IMR-90 (cell line): ENCODE measurements at places on chromosomes 2 and 18.

- DNase-seq: no peak
Measured at GRCh38 chr2:71462056-71462605, 8.8 kb downstream of the DYSF start.

DNA sequence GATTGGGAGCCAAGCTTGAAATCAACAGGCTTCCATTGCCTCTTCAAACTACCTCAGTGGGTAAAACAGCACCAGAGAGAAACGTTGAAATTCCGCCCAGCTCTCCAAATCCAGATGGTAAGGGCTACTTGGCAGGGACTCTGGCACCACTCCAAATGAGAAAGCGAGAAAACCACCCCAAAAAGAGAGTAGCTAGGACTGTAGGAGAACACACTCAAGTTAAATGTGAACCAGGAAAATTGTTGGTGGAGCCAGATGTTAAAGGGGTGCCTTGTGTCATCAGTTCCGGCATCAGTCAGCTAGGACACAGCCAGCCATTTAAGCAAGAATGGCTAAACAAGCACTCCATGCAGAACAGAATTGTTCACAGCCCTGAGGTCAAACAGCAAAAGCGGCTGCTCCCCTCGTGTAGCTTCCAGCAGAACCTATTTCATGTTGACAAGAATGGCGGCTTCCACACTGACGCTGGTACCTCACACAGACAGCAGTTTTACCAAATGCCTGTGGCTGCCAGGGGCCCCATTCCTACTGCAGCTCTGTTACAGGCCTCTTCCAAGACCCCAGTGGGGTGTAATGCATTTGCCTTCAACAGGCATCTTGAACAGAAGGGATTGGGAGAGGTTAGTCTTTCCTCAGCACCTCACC is 167.3 kb downstream of the ASXL3 start:
- DNase-seq: no peak

DNA sequence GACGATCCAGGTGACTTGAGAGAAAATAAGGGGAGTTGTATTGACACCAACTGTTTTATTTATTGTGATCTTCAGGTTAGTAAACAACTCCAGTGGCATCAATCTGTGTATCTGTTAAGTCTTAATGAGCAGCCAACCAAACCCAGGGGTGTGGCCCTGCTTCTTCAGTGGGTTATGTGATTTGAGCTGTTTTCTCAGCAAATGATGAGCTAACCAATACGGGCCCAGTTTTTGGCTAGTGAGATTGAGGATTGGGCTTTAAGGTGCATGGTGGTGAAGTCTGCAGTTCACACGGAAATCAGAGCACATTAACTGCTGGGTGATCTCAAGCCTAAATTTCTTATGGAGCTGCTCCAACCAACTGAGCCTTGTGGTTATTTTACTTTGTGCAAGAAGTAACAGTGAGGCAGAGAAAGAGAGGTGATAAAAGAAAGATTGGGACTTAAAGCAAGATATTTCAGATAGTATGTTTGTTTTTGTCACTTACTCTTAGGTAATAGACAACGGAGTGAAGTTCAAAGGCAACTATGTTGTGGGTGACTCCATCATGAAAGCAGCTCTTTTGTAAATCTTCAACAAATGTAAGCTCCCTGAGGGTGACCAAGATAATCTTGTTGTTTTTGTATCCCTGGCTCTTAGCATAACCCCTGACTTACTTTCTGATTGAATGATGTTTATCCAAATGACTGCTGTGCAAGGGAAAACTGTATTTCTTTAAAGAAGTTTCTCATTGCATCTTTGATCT is 2.4 kb downstream of the MTCL1 start:
- peak; percentile 72 for DNase-seq

GRCh38 chr2:151269798-151270568 is 8.3 kb upstream of the RBM43 start:
- DNase-seq: no peak

DNA sequence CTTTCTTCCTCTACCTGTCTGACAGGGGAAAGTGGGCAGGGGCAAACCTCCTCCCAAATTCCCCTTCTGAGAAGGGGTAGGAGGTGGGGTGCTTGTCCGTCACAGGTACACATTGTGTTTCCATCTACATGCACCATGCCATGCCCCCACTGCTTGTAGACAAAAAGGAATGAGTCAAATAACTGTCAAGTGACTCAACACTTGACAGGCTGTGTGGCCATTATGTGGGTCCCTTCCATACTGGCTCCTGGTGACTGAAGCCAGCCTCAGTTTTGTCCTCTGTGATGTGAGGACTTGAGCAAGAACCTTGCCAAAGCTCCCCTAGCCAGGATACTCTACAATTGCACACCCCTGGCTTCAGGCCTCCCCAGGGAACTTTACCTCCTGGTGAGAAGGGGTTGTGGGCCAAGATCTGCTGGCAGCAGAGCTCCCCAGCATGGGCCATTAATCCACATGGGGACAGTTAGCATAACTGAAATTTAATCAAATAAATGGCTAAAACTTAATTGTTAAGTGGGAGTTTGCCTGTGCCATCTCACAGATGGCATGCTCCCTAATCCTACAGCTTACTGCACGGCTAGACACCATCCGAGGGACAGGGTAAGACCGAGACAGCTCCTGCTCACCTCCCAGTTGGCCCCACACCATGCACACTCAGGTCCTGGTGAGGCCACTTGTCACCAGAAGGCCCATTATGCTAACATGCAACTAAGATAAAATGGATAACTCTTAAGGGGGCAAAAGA is 140.2 kb downstream of the BCL11A start:
- no peak for DNase-seq

DNA sequence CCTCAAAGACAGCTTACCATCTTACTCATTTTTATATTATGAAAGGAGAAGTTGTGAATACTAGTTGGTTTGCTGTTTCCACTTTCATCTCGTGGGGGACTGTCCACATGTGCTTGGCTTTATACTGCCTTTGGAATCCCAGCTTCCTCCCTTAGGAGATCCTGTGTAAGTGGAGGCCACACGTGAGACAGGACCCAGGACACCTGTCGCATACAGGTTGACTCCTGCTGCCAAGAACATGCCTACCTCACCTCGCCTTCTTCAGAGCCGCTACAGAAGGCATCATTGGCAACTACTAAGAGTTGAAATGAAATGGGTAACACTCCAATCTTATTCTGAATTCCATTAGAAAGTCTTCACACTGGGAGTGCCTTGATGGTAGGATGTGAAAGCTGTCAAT is 69.3 kb downstream of the PPP4R1 start:
- no peak for DNase-seq

GRCh38 chr2:85840091-85840490 is 48.7 kb downstream of the ST3GAL5 start:
- DNase-seq: no peak

DNA sequence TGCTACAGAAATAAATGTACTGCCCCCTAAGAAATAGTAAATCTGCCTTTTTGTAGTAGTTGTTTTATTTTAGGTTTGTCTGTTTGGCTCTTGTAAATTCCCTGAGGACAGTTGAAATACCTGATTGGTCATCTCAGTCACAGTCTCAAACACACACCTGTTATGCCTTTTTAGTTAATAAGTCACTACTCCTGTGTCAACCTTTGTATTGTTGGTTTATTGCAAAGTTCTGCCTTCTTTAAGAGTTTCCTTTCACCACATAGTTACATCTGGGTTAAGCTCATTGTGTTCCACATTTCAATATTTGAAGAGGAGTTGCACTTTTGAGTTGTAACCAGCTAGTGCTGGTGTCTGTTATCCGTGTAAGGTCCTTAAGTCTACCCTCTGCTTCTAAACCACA is 198.7 kb downstream of the CCDC85A start:
- DNase-seq: no peak

DNA sequence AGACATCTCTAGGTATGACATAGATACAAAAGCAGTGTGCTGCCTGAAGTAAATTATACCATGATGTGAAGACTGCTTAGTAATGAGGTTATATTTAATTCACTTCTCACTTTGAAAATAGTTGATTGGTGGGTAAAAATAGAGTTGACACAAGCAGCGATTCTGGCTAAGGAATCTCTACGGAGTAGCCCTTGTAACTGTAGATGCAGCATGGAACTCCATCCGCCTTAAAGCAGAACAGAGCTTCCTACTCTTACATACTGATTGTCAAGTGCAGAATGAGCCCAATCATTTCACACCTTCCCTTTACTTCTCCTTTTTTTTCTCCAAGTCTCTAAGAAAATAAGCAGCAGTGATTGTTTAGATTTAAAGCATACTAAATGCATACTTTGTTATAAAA is 1594.6 kb upstream of the SLC39A10 start:
- no peak for DNase-seq

- no peak for DNase-seq
Measured at GRCh38 chr2:174763780-174764179, 492 bp downstream of the CHRNA1 start.

DNA sequence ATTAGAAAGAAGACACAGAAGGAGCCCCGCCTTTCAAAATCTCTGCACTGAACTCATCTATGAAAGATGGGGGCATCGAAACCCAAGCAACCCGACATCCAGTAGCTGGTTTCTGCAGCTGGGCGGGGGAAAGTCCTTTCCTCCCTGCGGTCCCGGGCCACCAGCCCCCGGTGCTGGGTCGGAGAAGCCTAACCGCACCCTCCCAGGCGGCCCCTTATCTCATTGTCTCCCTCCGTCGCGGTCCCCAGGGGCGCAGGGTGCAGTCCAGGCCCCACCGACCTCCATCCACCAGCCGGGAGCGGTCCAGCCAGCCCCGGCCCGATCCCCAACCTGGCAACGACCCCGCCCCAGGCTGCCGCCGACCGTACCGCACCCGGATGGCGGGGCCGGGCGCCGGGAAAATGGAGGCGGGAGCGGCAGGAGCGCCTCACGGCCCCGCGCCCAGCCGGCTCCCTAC is 452 bp downstream of the RAPH1 start:
- DNase-seq: no peak

DNA sequence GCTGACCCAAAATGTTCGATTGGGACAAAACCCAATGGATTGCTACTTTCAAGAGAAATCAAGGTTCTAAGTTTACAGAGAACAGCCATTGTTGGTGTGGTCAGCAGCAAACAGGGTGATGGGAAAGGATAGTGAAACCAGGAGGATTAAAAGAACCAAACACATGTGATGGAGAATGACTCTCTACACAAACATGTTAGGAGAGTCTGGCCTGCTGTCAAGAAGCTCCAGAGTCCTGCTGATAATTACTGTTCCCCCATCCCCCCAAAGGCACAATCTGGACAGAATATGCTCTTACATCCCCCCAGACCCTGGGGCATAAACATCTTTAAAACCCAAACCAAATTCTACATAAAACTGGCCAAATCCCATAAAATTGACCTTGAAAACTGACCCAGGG is 32.0 kb upstream of the ACYP2 start:
- peak; percentile 60 for DNase-seq

DNA sequence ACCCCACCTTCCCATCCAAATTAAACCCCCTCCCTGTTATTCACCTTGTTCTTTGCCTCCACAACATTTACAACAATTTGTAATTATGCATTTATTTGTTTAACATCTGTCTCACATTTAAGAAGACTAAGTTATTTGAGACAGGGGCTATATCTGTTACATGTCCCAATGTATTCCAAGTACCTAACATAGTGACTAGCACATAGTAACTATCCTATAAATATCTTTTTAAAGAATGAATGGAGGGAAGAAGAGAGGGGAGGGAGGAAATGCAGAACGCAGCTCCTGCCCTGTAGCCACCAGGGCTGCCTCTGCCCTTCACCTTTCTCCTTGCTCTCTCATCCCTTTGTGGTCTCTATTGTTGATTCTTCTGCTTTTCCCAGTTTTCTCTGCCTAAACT is 40.6 kb downstream of the HDHD2 start:
- DNase-seq: no peak

DNA sequence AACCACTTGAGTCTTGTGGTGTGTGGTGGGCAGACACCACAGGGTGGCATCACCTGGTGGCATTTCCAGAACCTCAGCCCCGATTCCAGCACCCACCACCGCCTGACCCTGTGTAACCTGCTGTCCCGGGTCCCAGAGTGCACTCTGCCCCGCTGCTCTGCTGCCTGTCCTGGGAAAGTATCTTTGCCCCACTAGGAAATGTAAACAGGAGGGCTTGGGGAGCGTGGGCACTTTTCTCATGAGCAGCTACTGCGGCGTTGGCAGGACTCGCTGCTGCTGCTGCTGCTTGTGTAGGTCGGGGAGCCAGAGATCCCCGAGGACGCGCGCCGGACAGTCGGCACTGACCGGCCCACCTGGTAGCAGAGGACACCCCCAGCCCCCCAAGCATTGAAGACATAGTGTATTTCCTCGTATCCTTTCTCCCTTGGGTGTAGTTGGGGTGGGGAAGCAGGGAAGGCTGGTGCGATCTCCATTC is 13.4 kb downstream of the DTYMK start:
- no peak for DNase-seq

- no peak for DNase-seq
Measured at GRCh38 chr18:340044-340443, 72.2 kb upstream of the THOC1 start.

DNA sequence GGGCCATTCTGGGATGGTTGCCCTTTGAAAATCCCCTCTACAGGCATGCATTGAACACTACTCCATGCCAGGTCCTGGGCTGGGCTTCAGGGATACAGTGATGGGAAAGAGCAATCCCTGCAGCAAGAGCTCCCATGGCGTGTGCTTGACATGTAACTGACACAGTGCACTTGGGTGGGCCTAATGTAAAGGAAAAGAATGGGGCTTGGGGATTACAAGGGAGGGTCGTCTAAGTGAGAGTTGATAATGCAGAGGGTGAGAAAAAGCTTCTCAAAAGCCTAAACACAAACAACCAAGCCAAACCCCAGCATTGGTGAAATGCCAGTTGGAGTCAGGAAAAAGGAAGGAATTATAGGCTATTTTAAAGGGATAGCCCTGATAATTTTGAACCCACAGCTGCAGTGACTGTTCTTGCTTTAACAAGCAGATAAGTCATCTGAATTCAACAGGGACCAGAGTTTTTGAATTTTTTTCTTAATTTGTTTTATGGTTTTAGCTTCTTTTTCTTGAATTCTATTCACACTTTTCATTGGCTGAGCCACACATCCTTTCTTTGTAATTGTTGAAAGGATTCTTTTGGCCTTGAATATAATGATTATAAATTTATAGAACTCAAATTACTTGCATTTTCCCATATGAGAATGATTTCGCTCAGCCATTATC is 308.7 kb downstream of the LPIN1 start:
- DNase-seq: no peak

GRCh38 chr18:10661317-10661716 is 135.5 kb downstream of the NAPG start:
- peak; percentile 30 for DNase-seq

GRCh38 chr2:112087346-112088020 is 32.4 kb downstream of the TMEM87B start:
- DNase-seq: no peak
